ENCODE measurements at places on chromosomes 11 and 22.

- no peak for DNase-seq
Observed at GRCh38 chr11:100397401-100397800, 289.7 kb upstream of the ARHGAP42 start.

GRCh38 chr22:23076896-23077572, 6.7 kb downstream of the GNAZ start:
- no peak for DNase-seq

GRCh38 chr22:31846161-31847115, 92.6 kb downstream of the DEPDC5 start:
- peak; percentile 90 for DNase-seq

GRCh38 chr11:128415539-128415938, 171.8 kb downstream of the ETS1 start:
- DNase-seq: peak; percentile 69

GRCh38 chr22:32846780-32847491, 45.4 kb downstream of the TIMP3 start:
- peak; percentile 50 for DNase-seq

DNA sequence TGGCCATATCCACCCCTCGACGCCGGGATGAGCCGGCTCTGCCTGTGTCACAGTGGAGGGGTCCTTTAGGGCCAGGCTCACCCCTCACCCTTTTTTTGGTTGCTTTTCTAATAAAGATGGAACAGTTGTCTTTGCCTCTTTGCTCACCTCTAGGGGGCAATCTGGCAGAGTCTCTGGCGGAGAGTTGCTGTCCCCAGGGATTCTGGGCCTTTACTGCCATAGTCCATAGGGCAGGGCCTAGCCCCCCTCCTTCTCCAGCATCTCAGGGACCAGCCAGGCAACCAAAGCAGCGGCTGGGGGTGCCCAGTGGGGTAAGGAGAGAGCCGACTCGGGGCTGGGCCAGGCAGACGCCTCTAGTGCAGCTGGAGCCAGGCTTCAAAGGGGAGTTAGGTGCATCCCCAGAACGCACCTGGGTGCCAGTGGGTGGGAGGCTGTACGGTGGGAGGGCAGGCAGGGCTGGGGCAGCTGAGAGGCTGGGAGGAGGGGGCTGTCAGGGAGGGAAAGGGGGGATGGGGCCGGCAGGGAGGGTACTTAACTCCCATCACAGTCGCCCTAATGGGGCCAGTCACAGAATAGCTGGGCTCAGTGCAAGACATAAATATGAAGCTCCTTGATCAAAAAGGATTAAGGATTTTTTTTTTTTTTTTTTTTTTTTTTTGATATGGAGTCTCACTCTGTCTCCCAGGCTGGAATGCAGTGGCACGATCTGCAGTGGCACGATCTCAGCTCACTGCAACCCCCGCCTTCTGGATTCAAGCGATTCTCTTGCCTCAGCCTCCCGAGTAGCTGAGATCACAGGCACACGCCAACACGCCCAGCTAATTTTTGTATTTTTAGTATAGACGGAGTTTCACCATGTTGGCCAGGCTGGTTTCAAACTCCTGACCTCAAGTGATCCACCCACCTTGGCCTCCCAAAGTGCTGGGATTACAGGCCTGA, 2.5 kb upstream of the SUSD2 start:
- no peak for DNase-seq

- no peak for DNase-seq
Observed at GRCh38 chr11:121420398-121420797, 31.7 kb upstream of the SORL1 start.

GRCh38 chr11:86816251-86816726, 15.9 kb downstream of the PRSS23 start:
- peak; percentile 47 for DNase-seq

DNA sequence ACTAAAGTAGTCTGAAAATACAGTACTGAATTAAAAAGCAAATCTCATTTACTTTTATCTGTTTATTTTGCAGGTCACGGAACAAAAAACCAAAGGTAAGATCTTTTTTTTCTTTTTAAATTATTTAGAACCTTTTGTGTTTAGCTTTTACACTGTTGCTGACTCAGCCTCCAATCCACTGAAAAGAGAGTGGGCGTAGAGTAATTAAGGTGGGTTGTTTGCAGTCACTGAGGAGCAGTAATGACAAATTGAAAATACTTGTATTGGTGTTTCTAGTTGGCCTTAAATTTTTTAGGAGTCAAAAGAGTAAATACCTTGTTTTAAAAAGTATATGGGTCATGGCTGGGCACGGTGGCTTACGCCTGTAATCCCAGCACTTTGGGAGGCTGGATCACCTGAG, 73.4 kb downstream of the TNRC6B start:
- peak; percentile 47 for DNase-seq

- DNase-seq: no peak
Observed at GRCh38 chr11:70032470-70032795, 45.7 kb upstream of the ANO1 start.

DNA sequence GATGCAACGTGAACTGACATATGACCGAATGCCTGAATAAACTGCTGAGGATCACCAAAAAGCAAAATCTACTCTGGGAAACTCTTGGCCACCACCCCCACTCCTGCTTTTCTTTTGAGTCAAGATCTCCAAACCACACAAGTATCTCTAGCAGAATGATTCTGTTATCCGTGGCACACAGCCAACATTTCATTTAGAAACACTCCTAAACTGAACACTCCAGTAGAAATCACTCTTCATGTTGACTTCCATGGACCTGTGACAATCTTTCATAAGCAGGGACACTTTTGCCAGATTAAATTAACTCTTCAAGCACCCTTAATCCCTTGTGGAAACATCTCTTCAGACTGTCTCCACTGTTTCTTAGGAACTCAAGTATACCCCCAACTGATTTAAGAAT, 44.4 kb downstream of the VSIG10L2 start:
- DNase-seq: peak; percentile 82

GRCh38 chr22:39674536-39674935, 104.0 kb downstream of the CACNA1I start:
- no peak for DNase-seq

DNA sequence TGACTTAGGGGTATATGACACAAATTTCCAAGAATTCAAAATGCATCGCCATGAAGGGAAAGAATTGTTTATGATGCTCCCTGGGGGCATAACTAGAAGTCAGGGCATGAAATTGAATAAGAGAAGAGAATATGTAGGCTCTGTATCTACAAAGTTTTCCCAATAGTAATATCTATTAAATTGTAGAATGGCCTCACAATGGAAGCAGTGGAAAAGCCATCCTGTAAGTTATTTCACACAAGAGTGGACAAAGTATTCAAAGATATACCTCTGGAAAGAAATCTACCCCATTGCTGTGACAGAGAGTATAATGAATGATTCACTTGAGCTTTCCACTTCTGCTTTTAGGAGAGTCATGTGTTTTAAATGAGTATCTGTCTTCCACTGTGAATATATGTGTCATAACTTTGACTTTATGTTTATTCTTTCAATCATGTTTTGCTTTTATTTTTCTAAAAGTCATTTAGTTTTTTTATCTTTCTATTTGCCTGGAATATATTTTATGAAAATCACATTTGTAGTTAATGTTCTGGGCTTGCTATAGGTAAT, 65.7 kb upstream of the DDI1 start:
- DNase-seq: no peak

DNA sequence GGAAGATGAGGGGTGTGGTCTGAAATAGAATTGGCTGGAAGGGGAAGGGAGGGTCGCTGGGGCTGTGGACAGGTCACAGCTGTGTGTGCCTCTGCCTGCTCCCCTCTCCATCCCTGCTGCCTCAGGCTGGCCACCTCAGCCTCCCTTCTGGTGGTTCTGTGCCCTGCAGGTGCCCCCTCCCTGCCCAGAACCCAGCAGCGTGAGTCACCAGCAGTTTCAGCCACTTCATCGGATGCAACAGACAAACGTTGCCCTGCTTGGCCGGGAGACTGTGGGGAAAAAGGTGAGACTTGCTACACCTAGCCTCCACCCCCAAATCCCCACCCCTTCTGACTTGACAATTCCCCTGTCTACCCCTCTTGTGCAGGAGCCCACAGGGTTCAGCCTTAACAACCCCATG, 21.8 kb upstream of the LRRC10B start:
- DNase-seq: no peak

Data from astrocyte (in vitro differentiated cells and primary cell).